Upper lobe of left lung (tissue), 6 donors: ENCODE measurements at places on chromosomes 1 and 21. TPM values are rescaled to one million over a fixed set of nuclear protein-coding genes. Genes with fewer than 3 reads are reported as not detected.

Gene SPRR3
- total RNA-seq: not detected

Gene TAS1R3
- 0.81 TPM for total RNA-seq

Gene GJB3
- 0.29 TPM for total RNA-seq

Gene PSMG1
- total RNA-seq: 22.5 TPM

Gene LIN28A
- total RNA-seq: not detected

Gene HPCAL4
- total RNA-seq: 0.76 TPM

Gene GRIK1
- total RNA-seq: not detected

Gene MSH4
- total RNA-seq: not detected

Gene GLIS1
- total RNA-seq: 1.0 TPM

GRCh38 chr1:93419344-93419743 lies 28.6 kb upstream of the FNBP1L start:
- DNase-seq: no peak

DNA sequence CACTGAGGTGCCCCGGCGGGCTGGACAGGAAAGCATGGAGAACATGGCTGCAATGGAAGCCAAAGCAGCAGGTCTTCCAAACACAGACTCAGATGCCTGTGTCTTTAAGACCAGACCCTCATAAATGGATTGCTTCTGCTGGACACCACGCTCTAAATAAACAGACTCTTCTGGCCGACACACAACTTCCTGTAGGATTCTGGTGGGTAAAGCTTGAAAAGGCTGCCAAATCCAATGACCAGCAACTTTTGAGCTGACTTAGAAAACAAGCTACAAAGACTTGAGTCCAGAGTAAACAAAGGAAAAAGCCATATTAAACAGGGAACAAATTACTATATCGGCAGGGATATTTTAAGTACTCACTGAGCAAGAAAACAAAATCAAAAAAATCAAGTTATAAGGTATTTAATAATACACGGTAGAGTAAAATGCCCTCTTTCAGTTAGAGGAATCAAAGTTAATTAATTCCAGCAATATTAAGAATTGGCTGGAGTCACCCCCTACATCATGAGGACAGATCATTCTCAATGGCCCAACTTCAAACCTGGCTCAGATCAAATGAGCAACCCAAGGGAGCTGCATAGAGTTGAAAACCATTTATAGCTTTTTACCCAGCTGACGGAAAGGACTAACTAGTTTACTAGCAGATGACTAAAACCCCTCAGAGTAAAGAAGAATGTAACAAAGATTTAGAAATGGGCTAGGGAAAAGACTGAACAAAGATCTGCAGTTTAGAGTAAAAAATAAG lies 102.4 kb downstream of the TGFBR3 start:
- peak; percentile 18 for DNase-seq

DNA sequence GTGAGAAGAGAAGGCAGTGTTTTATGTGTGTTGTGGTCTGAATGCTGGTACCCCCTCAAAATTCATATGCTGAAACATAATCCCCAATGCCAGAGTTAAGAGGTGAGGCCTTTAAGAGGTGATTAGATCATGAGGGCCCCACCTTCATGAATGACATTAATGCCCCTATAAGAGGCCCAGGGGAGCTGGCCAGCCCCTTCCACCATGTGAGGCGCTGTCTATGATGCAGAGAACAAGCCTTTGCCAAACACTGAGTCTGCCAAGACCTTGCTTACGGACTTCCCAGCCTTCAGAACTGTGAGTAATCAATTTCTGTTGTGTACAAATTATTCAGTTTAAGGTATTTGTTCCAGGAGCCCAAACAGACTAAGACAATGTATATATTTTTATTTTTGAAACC lies 20.2 kb downstream of the CAPZB start:
- no peak for DNase-seq

GRCh38 chr1:154629061-154629674 lies 21.2 kb upstream of the ADAR start:
- DNase-seq: no peak

DNA sequence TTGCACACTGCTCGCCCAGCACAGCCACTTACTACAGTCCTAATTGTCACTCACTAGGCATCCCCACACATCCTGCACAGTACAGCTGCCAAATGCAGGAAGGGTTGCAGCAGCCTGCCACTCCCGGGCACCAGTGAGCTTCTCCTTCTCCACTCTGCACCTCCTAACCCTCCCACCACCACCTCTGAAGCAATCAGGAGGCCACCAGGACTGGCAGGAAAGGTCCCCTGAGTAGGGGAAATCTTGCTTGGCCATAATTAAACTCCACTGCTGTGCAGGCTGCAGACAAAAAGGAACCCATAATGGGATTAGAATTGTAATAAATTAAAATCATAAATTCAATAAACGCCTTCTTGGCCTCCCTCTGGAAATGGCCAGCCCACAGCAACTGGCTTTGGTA lies 31.8 kb downstream of the FBXO2 start:
- DNase-seq: no peak

DNA sequence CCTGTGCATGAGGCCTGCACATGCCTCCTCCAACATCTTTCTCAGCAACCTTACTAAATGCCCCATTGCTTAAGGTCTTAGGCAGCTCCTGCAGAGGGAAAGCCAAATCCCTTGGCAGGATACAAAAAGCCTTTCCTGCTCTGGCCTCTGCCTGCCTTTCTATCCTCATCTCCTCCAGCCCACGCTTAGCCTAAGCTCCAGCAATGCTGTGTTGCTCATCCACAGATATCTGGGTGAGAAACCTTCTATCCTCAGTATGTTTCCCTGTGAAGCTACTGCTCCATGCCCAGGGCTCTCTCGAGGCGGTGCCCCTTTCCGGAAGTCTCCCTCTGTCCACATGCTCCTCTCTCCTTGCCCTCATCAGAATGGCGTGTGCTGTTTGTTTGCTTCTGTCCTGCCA lies 37.0 kb upstream of the CCSAP start:
- DNase-seq: no peak

DNA sequence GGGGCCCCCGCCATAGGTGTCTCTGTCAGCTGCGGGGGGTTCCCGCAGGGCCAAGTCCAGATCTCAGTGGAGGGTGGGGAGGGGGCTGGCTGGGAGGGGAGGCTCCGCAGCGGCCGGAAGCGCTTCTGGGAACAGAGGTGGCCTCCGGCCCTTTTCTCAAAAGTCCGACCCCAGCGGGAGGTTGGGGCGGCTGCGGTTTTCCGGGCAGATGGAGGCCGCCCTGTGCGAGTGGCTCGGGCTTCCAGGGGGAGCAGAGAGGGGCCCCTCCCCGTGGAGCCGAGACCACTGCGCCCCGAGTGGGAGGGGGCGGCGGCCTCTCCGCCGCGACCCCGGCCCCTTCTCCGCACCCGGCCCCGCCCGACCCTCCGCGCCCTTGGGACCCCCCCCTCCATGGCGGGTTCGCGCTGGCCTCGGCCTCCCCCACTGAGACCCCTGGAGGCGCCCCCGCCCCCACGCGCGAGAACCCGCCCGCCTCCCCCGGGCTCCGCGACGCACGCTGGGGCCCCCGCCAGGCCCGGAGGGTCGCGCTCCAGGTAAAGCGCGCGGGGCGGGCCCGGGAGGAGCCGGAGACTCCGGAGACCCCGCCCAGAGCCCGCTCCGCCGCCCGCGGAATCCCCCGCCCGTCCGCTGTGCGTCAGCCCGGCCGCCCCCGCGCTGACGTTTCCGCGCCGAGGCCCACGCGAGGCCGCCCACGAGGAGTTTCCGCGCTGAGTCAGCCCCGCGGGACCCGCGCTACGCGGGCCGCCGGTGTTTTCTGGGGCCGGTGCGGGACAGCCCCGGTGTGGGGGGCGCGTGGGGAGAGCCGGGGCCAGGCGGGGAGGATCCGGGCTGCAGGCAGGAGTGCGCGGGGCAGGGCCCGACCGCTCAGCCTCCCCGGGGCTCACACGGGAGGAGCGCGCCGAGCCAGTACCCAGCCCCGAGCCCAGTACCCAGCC lies 5.2 kb downstream of the TNFRSF18 start:
- peak; percentile 94 for DNase-seq

- no peak for DNase-seq
Observed at GRCh38 chr1:171563675-171564074, 58.4 kb upstream of the MYOCOS start.

GRCh38 chr1:1797731-1798341 lies 19.6 kb upstream of the NADK start:
- DNase-seq: no peak

DNA sequence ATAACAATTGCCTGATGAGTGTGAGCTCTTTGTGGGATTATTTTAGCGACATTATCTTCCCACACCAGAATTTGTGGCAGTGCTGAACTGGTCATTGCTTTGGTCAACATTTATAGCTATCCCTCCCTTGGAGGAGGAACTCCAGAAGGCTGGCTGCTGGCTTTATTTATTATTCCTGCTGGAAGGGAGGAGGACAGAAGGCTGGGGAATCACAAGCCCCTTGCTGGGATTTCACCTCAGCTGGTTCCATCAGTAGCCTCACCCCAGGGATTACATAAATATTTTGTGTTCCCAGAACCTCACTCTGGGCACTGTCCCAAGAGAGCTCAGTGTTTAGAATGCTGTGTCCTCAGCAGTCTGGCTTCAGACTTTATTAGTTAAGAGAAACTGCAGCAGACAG lies 102.8 kb upstream of the C1orf21 start:
- no peak for DNase-seq

- no peak for DNase-seq
Observed at GRCh38 chr1:204619721-204620120, 65.8 kb downstream of the LRRN2 start.

- DNase-seq: no peak
Observed at GRCh38 chr1:177185209-177185608, 14.5 kb downstream of the BRINP2 start.

- no peak for DNase-seq
Observed at GRCh38 chr1:160547422-160547821, 24.4 kb upstream of the SLAMF6 start.

- no peak for DNase-seq
Observed at GRCh38 chr1:118317842-118318614, 133.0 kb upstream of the SPAG17 start.

- no peak for DNase-seq
Observed at GRCh38 chr1:3917761-3918160, 17.7 kb upstream of the C1orf174 start.

DNA sequence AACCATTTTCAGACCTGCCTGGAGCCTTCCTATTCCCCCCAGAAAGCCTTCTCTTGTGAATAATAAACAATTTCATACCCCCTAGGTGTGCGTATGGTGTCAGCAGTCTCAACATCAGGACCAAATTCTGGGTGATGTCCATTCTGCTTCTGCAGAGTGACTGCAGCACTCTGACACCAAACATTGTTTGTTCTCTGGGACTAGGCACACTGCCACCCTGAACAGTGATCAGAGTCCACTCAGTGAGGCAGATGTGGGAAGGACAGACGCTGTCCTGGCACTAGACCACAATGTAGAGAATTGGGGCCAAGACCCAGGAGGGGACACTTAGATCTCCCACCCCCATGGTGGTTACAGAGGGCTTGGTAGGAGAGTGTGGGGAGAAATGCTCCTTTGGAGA lies 175.1 kb downstream of the BACH1 start:
- no peak for DNase-seq

GRCh38 chr1:12183095-12183794 lies 16.5 kb downstream of the TNFRSF1B start:
- no peak for DNase-seq

DNA sequence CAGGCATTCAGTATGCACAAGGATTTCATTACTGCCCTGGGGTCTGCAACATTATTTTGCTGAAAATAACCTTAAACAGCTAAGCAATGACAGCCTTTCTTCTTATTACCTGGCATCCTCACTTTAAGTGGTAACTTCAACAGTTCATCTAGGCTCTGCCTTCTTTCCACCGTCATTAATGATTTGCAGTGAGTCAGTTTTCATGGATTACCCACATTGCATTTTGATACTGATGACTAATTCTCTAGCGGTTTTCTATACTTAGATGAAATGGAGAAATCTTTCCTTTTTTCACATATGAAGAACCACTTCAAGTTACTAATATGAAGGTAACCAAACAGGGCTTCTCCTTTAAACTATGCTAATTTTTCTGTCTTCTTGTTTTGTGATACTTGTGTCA lies 226.9 kb upstream of the TMPRSS15 start:
- no peak for DNase-seq

DNA sequence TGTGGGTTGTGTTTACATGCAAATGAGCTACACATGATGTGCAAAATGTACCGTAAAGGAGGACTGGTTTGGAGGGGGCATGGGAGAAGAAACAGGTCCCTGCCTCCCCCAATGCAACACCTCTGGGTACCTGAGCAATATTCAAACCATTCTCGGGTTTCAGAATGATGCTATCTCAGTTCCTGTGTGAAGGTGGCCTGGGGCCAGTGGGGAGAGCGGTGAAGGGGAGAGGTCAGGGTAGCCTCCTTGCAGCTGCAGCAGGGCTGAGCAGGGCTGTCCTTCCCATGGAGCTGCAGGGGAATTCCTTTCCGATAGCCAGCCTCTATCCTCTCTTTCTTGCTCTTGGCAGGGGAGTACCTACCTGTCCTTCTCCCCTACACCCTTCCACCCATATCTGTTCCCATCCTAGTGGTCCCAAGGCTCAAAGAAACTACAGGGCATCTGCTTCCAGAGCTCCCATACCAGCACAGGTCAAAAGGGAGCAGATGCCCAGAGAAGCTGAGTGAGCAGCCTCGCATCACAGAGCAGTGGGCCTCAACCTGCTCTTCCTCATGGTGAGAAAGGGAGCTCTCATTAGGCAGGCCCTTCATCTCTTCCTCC lies 11.9 kb downstream of the MEF2D start:
- no peak for DNase-seq

GRCh38 chr1:41364442-41365319 lies 3.4 kb downstream of the FOXO6 start:
- no peak for DNase-seq

DNA sequence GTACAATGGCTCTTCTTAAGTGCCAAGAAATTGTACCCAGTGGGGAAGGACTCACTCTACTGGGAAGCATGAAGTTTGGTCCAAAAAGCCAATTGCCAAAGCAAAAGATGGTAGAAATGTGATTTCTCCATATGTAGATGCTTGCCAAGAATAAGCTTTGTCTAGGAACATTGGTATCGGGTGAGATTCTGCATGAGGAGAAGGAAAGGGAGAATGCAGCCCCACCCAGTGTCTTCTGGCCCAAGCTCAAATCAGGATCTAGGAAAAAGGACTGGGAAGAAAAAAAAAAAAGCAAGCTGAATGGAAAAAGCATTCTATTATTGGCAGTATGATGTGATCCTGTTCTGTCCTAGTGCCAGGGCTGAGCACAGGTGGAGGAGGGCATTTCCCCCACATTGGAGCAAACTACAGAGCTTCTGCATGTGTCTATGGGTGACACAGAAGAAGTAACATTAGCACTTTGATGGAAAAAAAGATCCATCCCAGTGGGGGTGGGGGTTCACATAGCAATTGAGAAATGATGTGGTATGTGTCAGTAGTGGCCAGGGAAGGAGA lies 226.6 kb downstream of the KCNH1 start:
- no peak for DNase-seq
